Keratinocyte (primary cell): ENCODE measurements at places on chromosomes 11 and 22.

DNA sequence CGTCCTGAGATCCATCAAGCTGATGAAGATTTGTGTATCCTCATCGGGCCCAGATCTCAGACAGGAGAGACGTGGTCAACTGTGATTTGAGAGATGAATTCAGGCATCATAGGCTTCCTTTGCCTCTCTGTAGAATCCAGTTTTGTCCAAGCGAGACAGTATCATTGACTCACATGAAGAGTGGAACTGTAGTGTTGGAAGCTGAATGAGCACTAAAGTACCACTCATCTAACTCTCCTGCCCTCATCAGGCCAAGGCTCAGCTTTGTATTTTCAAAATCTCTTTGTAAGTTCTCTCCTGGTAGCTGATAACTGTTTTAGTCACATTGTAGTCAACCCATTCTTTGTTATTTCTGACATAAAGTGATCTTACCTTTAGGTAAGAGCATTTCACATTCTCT is 85.1 kb downstream of the KIRREL3 start:
- DNase-seq: no peak

DNA sequence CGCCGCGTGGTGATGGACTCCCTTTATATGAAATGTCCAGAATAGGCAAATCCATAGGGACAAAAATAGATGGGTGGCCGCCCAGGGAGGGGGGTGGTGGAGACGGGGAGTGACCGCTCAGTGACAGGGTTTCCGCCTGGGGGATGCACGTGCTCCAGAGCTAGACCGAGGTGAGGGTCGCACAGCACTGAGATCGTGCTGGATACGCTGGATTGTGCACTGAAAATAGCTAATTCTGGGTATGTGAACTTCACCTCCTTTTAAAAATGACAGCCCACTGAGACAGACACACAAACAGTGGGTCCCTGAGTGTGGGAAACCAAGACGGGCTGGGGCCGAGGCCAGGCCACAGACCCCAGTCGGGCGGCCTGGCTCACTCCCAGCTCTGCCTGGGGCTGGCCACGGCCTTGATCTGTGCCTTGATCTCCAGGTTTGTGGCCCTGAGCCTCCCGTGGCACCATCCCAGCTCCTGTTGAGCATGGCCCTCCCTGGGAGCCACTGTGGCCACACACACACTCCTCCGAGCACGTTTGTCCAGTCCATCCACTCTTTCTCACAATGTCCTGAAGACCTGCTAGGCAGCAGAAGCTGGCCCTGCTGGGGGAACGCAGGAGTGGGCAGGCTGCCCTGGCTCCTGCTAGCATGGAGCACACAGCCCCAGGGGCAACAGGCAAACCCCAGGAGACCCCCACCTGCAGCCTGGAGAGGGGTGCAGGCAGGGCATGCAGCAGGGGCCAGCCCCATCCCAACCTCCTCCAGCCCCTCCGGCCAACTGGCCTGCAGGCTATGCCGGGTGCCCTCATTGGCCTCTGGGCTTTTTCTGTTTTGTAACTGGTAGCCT is 41.0 kb upstream of the TH start:
- no peak for DNase-seq

- DNase-seq: no peak
Measured at GRCh38 chr11:66848671-66849500, 5.6 kb downstream of the RCE1 start.

DNA sequence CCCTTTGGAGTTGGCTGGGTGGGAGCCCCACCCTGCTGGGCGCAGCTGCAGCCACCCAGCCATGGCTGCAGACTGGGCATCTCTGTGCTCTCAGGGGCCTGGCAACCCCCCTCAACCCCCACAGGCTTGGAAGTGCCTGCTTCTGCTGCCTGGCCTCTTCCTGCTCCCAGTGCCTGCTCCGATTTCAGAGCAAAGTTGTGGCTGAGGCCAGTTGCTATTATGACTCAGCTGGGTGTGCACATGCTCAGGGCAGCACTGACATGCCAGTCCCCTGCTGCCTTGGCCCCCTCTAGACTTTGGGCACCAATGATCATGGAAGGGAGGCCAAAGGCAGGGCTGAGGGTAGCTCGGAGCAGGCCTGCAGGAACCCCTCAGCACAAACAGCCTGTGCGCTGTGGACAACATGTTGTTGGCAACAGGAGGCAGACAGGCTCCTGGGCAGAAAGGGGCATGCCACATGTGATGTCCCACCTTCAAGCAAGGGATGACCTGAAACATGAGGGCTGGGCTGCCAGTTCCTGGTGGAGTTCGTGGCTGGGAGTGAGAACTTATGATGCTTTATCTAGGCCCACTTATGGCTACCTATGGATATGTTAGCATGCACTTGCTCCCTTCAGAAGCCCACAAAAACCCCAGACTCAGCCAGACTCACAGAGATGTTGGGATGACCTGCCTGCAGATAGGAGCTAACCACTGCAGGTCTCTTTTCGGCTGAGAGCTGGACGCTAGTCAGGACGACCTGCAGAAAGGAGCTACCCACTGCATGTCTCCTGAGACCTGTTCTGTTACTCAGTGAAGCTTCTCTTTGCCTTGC is 96.4 kb upstream of the AMOTL1 start:
- DNase-seq: no peak

DNA sequence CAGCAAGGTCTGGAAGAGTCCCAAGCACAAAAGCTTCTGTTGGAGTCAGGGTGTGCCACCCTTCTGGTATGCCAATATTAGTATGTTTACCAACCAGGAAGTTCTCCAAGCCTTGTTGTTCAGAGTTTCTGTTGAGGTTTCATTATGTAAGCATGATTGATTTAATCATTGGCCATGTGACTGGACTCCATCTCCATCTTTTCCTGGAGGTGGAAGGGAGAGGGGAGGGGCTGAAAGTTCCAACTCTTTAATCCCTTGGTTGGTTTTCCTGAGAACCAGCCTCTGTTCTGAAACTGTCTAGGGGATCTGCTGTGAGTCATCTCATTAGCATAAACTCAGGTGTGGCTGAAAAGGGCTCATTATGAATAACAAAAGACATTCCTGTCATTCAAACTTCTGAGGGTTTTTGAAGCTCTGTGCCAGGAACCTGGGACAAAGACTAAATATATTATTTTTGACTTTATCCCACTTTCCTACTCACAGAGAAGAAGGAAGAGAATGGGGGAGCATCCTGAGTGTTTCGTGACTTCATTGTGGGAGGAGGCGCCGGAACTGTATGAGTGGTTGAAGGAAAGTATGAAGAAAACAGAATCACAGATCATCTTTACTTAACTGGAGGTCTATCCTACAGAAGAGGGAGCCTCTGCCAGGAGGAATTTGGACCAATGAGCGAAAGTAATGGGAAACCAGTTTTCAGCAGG is 138.2 kb downstream of the NECTIN1 start:
- DNase-seq: peak; percentile 81

- no peak for DNase-seq
Measured at GRCh38 chr11:110176366-110177085, 83.3 kb downstream of the ZC3H12C start.

- no peak for DNase-seq
Measured at GRCh38 chr11:111336062-111336461, 37.7 kb downstream of the POU2AF3 start.

DNA sequence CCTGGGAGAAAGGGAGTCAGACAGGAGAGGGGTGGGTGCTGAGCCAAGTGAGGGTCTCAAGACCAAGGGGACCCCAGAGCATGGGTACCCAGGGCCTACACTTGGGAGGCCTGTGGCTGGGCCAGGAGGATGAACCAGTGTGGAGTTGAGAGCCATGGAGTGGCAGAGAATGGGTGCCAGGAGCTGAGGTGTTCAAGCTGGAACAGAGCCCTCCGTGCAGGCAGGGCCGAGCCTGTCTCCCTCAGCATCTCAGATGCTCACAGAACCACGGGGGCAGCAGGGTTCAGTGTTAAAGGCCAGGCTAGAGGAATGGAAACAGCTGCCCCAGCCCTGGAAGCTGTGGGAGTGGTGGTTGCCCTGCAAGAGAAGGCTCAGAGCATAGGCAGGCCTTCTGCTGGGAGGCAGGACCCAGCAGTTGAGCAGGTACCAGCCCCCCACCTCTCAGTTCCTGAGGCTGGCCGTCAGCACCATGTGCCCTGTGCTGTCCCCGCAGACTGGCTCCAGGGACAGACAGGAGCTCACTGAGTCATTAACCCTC is 32.3 kb downstream of the RSPH14 start:
- no peak for DNase-seq

GRCh38 chr11:71995726-71996291 is 2.9 kb upstream of the IL18BP start:
- no peak for DNase-seq

- DNase-seq: peak; percentile 61
Measured at GRCh38 chr11:47514825-47515647, 37.9 kb downstream of the CELF1 start.

DNA sequence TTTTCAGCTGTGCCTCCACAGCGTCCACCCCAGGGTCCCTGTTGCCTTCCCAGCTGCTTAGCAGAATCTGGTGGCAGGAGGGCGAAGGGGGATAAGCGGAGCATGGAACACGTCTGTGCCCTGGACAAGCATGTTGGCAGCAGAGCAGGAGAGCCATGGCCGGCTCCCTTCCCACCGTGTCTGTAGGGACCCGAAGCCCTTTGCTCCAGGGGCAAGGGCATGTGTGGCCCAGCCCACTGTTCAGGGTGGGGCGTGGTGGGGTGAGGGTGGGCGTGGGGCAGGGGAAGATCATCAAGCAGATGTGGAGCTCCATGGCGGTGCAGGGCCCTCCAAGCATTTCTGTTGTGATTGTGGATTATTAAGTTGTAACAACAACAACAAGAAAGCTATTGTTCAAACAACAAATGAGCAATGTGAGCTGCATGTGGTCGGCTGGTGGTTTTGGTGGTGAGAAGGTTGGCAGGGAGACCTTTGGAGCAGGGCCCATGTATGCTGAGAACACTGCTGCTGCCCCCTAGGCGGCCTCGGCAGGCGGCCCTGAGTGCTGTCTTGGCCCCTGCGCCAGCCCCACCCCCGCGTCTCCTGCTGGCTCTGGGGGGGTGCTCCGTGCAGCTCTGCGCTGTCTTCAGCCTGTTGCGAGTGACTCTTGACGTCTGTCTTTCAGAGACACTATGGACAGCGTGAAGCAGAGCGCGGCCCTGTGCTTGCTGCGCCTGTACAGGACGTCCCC is 50.9 kb downstream of the AP2A2 start:
- DNase-seq: no peak

GRCh38 chr22:41000941-41001721 is 50.0 kb downstream of the RBX1 start:
- DNase-seq: no peak

- no peak for DNase-seq
Measured at GRCh38 chr22:42202669-42203068, 67.8 kb downstream of the TCF20 start.

DNA sequence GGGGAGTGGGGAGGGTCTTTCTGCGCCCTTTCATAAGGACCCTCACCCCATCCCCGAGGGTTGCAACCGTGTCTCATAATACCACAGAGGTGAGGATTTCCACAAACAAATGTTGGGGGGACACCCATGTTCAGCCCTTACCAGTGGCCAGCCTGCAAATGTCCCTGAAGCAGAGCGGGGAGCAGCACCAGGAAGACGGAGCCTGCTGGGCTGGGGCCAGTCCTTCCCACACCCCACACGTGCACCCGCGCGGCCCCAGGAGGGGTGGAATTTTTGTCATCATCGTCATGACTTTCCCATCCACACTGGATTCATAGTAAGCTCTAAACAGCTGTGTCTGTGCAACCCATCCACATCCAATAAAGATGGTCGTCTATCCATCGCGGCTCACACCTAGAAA is 409.8 kb downstream of the BRD1 start:
- DNase-seq: no peak

DNA sequence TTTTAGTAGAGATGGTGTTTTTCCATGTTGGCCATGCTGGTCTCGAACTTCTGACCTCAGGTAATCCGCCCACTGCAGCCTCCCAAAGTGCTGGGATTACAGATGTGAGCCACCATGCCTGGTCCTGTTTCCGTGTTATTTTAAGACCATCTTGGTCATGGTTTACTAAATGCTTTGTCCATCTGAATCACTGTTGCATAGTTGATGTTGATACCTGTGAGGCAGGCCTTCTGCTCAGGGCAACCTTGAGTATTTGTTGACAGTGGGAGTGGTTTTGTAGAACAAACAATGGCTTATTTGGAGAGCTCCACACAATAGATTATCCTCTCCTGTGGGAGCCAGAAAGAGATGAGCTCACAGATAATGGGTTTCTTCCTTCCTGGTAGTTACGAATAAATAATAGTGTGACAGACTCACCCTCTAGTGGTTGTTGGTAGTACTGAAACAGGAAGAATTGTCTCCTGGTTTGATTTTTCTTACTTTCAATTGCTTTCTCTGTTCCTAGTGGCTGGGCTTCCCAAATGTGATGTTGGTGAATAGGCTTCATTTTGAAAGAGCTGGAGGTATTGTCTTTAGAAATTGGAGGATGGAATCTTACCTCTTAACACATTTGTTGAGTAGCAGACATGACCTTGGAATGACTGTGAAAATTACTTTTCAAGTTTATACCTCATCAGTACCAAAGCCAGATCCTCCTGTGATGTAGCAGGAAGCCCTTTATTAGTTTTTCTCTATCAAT is 39.0 kb downstream of the CTNND1 start:
- peak; percentile 66 for DNase-seq

DNA sequence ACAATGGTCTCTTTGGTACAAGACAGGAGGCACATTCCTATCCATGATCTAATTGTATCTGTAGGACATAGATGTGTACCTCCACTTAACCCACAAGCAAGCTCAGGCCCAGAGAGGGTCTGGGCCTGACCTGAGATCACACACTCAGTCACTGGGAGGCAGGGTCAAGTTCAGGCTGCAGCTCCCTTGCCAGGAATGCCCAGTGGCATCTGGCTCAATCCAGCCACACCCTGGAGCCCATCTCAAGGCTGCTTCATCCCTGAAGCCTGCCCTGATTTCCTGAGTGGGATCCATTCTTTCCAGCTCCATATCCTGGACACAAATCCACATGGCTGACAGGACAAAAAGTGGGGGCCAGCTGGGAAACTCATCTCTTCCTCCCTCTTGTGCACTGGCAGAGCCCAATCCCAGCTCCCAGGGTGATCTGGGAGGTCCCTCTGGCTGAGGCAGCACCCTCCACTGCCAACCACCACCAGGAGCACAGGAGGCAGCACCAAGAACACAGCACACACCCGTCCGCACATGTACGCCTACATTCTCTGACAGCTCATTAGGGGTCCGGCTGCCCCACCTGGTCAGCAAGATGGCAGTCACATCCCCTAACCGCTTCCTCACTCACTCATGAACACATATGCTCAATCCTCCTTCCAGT is 39.2 kb upstream of the KLHL35 start:
- peak; percentile 41 for DNase-seq

GRCh38 chr11:121453589-121454299 is 977 bp upstream of the SORL1-AS1 start:
- DNase-seq: no peak

DNA sequence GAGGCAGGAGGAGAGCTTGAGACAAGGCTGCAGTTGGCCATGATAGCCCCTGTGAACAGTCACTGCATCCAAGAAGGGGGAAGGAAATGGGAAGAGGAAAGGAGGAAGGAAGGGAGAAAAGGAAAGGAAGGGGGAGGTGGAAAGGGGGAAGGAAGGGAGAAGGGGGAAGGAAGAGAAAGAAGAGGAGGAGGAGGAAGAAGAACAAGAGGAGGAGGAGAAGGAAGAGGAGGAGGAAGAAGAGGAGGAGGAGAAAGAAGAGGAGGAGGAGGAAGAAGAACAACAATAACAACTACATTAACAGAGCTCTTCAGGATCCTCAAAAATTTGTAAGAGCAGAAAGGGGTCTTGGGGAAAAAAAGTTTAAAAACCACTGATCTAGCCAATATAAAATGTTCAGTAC is 5.2 kb downstream of the RAB6A start:
- DNase-seq: no peak
